AG08395 (cell line): ENCODE measurements at places on chromosomes 2 and 18.

- no peak for DNase-seq
Observed at GRCh38 chr18:63070767-63071502, 248.6 kb downstream of the BCL2 start.

- no peak for DNase-seq
Observed at GRCh38 chr18:47893939-47894699, 36.3 kb downstream of the SMAD2 start.

DNA sequence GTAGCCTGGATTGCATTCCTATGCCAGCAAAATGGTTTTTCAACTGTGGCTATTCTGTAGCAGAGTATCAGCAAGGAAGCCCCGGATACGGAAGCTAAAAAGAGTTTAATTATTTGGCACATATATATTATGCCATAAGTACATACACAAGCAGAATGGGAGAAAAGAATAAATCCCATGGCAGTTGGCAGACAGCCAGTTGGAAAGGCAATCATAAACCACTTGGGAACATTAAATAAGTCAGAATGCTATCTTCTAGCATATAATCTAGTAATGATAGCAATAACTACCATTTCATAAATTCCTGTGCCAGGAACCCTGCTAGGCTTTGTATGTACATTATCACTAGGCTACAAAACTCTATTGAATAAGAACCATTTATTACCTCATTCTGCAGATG is 26.0 kb downstream of the GALNT5 start:
- no peak for DNase-seq

- DNase-seq: peak; percentile 82
Observed at GRCh38 chr18:24014986-24015638, 558 bp downstream of the TTC39C start.

- no peak for DNase-seq
Observed at GRCh38 chr18:23450022-23450421, 3.1 kb upstream of the RIOK3 start.

DNA sequence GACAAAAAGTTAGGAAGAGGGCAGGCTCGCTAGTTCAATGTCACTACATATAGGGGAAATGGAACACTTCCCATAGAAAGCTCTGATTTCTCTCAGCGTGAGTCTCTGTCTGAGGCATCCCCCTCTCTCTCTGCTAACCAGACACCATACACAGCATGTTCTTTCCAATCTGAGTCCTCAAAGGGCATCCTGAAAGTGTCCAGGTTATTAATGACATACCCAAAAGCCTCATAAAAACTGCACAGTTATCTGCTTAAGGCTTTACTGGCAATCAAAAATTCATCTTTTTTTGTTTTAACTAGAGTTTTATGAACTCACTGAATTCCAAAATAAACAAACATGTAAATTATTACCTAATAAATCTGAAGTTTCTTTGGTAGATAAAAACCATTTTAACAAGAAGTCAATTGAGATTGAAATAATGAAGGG is 137.4 kb downstream of the AFF3 start:
- no peak for DNase-seq

DNA sequence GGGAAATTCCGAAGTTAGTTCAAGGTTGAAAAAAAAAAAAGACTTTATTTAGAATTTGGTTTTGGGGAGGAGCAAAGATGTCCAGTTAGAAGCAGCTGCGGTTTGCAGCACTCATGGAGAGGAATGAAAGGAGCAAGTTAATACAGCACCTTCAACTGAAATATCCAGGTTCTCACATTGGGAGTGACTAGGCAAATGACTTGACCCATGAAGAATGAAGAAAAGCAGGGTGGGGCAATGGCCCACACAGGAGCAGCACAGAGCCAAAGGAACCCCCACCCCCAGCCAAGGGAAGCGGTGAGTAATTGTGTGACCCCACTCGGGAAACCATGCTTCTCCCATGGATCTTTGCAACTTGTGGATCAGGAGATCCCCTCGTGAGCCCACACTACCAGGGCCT is 32.8 kb downstream of the ZNF892 start:
- DNase-seq: no peak

GRCh38 chr2:113098041-113098440 is 29.4 kb upstream of the IL1RN start:
- no peak for DNase-seq

GRCh38 chr2:158202161-158202815 is 100.6 kb downstream of the UPP2 start:
- no peak for DNase-seq

- no peak for DNase-seq
Observed at GRCh38 chr2:98470851-98471255, 26.2 kb downstream of the INPP4A start.
